Activated CD4-positive, alpha-beta T cell treated with anti-CD3 and anti-CD28 coated beads, Interleukin-2, amount 50 U/mL, for 48 hours (primary cell): ENCODE measurements at places on chromosomes 1 and 21.

- DNase-seq = no peak
Measured at GRCh38 chr1:170694172-170694926, 30.4 kb downstream of the PRRX1 start.

DNA sequence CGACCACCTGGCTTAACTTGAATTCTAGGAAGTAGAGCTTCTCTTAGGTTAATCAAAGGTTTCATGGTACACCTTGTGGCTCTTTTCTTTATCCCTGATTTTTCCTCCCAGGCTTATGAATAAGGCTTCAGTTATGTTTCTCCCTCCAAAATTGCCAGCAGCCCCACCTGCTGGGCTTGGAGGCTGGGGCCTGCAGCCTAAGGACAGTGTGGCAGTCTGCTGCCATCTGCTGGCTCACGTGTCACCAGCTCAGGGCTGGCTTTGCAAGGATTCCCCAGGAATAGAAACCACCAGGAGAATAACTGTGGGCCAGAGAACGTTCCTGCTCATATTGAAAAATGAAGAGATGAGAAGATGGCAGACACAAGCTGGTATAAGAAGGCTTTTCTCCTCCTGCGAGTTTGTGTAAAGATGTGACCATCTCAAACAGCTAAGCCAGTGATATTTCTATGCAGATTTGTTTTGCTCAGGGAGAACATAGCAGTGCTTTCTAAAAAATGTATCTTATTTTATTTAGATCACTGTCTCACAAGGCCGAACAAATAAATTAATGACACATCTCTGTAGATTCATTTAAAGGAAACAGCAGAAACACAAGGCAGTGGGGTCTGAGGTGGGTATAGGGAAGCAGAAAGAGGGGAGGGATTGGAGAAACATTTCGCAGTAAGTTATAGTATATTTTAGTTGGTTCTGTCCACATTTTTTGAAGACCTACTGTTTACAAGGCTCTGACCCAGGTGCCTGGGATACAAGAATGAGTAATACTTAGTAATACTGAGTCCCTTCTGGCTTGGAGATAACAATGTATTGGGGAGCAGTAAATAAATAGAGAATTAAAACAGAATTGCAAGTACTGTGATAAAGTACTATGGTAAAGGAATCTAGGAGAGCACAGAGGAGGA lies 291.1 kb upstream of the SGIP1 start:
- peak; percentile 82 for DNase-seq

DNA sequence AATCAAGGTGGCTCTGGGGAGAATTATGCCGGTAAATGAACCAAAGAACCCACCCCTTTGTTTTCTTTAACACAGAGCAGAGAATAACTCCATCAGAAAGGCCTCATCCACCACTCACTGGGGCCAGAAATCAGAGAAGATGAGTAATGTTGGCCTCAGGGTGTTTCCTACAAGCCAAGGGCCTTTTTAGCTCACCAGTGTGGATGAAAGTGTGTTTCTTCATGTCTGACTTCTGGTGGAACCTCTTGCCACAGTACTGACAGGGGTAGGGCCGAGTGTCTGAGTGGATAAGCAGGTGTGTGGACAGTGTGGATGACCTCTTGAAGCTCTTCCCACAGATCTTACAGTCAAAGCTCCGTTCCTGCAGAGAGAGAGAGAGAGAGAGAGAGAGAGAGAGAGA lies 8.3 kb downstream of the GFI1 start:
- DNase-seq = no peak

- DNase-seq = peak; percentile 35
Measured at GRCh38 chr1:207336559-207337467, 15.3 kb downstream of the CD55 start.

GRCh38 chr1:30084909-30085571 lies 638.3 kb downstream of the MATN1 start:
- DNase-seq = no peak

GRCh38 chr21:33642896-33643657 lies 776 bp downstream of the ITSN1 start:
- DNase-seq = peak; percentile 19

DNA sequence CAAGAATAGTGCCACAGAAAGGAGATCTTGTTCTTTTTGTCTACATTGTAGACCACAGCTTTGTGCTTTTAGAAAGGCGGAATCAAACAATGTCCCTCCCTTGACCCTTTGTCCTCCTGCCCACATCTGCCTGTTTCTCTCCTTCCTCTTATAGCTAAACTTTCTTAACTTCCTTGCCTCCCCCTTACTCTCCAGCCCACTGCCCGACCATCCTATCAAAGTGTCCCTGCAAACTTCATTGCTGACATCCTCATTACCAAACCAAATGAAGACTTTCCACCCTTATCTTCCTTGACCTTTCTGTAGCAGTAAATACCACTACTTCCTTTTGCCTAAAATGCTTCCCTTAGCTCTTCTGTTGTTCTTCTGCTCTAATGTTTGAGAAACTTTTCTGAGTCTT lies 5.0 kb downstream of the SELP start:
- DNase-seq = no peak

DNA sequence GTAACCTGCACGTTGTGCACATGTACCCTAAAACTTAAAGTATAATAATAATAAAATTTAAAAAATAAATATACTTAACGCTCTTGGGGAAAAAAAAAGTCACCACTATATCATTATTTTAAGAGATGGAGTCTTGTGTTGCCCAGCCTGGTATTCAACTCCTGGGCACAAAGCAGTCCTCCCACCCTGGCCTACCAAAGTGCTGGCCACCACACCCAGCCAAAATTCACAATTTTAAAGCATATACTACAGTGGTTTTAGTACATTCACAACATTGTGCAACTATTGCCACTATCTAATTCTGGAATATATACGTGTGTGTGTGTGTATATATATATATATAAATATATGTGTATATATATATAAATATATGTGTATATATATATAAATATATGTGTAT lies 5.9 kb downstream of the HMGN2 start:
- no peak for DNase-seq

DNA sequence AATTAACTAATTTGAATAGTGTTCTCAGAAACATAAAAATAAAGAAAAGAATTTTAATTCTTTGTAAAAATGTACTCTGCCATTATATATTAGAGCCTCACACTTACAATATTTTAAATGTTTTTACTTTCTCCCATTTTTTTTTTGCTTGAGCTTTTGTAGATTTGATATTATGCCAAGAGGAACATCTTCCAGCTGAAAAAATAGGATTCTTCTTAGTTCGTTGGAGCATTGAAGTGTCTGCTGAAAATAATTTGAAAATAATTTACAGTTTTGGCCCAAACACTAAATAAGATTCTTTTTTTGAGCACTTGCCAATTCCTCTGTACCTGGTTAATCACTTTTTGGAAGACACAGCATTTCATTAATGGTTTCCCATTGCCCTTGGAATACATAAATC lies 175.0 kb upstream of the COL11A1 start:
- no peak for DNase-seq

GRCh38 chr1:33972676-33973395 lies 109.0 kb downstream of the HMGB4 start:
- DNase-seq = no peak

DNA sequence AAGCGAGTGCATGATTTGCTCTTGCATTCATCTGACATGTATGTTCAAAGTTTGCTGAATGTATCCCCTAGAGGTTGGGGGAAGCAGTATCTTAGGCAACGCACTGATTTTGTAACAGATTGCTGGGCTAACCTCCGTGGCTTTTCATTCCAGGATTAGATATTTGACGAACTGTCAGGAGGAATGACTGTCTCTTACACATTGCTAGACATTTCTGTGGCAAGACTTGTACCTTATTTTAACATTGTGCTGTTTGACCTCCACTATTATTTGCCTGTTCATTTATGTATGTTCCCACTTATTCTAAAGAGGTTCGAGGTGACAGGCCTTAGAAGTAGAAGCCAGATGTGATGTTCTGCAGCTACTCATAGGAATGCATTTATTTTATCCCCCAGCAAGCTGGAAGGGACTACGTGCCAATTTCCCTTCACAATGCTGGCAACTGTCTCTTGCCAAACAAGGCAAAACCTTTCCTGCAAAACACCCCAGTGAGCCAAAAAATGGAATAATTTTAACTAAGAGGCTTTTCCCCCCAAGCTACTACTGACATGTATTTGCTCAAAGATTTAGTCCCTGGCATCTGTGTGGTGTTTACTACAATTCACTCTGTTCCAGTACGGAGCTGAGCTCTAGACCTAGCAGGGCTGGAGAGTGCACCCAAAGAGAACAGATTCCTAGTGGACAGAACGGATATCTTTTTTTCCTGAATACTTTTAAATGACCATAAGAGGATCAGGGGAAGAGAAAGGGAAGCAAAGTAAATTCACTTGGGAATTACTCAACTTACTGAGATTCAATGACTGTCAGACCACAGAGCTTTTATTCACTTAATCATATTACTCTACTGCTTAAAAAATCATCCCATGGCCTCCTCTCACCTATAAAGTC lies 646.2 kb downstream of the SMYD3 start:
- DNase-seq = no peak

DNA sequence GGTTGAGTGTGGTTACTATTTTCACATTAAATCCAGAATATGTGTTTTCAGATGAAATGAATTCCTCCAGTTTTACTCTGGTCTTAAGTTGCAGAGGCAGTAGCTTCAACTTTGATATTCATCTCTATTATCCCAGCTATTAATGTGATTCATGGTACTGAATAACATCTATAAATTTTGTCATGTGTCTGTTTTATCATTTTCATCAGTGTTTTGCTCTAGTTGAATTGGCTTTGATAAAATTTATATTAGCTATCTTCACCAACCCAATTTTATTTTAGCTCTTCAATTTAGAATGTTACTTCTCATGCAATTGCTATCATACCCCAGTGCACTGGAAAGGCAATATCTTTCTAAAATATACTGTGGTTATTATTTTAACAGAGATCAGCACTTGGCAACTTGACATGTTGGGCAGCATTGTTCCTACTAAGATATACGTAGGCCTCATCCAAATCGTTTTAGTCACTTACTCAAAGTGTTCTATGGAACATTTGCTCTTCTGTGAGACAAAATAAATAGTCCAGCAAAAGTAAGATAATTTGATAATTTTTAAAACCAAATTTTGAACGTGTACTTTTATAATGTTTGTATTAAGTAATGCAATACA lies 184.3 kb downstream of the NCAM2 start:
- DNase-seq = no peak

GRCh38 chr1:19569786-19570185 lies 74.3 kb upstream of the NBL1 start:
- no peak for DNase-seq

- DNase-seq = no peak
Measured at GRCh38 chr1:67018574-67018973, 35.4 kb downstream of the SLC35D1 start.

DNA sequence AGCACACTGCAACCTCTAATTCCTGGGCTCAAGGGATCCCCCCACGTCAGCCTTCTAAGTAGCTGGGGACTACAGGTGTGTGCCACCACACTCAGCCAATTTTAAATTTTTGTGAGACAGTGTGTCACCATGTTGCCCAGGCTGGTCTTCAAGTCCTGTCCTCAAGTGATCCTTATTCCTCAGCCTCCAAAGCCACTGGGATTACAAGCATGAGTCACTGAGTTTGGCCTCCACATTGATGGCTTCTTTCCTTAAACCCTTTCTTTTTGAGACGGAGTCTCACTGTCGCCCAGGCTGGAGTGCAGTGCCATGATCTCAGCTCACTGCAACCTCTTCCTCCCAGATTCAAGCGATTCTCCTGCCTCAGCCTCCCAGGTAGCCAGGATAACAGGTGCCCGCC lies 7.6 kb downstream of the KPNA6 start:
- no peak for DNase-seq

DNA sequence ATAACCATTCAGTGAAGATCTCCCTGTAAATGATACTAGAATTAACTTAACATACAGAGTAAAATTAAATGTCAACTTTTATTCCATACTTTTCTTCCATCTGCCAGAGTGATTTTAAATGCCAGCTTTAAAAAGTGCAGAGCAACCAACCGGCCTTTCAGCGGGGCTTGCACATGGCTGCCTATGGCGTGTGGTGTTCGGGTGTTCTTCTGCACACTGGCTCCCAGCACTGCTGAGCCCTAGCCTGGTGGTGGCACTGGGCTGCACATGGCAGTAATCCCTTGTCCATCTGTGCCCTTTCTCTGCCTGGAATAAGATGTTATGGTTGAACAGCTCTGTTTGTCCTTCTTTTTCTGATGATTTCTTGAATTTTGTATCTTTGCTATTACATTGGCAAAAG lies 156.3 kb downstream of the SNX7 start:
- no peak for DNase-seq

DNA sequence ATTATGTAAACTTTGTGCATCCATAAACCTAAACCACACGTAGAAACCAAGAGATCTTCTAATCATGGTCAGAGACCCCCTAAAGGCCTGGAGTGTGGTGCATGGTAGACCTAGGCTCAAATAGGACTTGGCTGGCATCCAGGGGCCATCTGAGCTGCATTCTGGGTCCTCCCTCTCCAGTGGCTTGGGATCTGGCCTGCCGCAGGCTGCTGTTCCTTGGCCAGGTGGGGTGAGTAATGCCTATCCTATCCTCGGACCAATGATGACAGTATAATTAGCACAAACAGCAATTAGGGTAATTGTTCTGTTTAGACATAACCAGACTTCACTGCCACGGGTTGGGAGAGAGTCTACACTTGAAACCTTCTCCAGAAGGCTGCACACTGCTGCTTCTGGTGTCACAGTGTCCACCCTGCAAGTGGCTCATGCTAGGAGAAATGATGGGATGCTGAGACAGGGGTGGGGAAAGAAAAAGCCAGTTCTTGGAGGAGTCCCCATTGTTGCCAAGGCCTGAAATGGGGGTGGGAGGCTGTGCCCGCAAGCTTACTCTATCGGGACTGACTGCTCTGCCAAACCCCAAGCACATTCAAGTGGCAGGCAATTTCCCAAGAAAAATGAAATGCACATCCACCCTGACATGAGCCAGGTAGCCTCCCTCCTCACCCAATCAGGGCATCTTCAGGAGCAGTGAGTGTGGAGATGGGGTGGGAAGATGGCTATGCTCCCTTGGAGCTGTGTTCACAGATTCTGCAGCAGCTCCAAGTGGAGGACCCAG lies 12.5 kb upstream of the PKP1 start:
- DNase-seq = no peak

- no peak for DNase-seq
Measured at GRCh38 chr1:173164686-173165085, 42.4 kb downstream of the TNFSF4 start.

GRCh38 chr1:6209661-6210580 lies 4.0 kb downstream of the RNF207 start:
- peak; percentile 17 for DNase-seq

GRCh38 chr1:103788377-103788776 lies 38.7 kb downstream of the AMY1C start:
- no peak for DNase-seq

DNA sequence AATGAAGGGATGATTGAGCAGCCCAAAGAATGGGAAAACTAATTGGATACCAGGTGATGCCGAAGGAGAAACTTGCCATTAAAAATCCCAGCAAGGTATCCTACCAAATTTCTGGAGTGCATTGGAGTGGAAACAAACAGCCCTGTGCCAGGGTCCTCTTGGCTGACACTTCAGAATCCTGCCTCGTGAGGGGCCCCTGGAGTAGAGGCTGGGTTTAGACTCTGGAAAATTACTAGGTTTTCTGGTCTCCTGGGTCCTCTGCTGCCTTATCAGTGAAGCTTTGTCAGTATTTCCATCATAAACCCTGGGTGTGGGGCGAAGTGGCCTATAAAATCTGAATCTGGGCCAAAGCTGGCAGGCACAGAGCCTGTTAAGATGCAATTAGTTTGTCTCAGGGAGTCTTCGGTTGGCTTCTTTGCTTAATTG lies 289.2 kb upstream of the USP24 start:
- no peak for DNase-seq
